ENCODE measurements at places on chromosomes 5 and 9. TPM values are rescaled to one million over a fixed set of nuclear protein-coding genes. Genes with fewer than 3 reads are reported as not detected.

Gene TRAF1
- 14.4 TPM for polyA plus RNA-seq

Gene OBP2B
- not detected for polyA plus RNA-seq

Gene NPR3
- not detected for polyA plus RNA-seq

Gene MRRF
- polyA plus RNA-seq: 15.6 TPM

Gene HTR4
- not detected for polyA plus RNA-seq

All from CD4-positive, alpha-beta memory T cell (primary cell).